ENCODE measurements at places on chromosomes 6 and 20.

DNA sequence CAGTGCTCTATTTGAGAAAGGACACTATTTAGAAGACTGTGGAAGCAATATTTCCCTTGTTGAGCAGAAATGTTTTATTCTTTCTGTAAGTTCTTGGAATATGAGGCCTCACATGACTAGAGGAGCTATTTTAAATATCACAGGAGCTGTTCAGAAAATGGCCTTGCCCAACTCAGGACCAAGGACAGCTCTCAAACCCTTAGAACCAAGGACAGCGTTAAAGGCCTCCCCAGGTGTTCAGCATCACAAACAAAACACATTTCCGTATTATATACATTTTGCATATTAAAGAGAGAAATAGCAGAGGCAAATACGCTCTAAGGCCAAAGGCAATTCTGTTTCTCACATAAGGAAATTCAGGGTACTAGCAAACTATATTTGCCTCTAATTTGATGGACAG is 631.4 kb downstream of the CDH26 start:
- peak; percentile 31 for DNase-seq

DNA sequence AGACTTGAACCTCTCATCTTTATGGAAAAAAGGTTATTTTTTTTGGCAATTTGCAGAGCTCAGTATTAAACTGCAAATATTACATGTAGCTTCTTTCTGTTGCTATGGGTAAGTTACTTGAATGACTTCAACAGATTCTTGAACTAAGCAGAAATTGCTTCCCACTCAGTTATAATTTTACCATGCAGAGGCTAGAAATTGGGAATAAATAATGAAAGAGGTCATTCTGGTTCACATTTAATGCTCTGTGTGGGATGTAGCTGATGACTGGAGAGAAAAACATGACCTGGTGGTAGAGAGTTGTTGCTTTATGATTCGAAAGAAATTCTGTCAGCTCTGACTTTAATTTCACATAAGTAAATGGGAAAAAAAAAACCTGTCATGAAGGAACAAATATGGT is 16.8 kb upstream of the ADGB start:
- no peak for DNase-seq

DNA sequence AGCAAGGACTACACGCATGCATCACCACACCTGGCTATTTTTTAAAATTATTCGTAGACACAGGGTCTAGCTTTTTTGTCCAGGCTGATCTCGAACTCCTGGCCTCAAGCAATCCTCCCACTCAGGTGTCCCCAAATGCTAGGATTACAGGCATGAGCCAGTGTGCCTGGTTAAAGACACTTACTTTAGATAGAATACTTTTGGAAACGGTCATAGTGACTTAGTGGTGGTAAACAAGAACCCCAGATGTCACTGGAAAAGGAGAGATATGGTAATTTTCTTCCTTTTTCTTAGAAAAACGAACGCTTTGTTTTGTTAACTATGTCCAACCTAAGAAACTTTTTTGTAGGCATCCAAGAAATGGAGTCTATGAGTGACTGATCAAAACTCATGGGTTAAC is 137.3 kb downstream of the TFAP2B start:
- DNase-seq, result no peak

DNA sequence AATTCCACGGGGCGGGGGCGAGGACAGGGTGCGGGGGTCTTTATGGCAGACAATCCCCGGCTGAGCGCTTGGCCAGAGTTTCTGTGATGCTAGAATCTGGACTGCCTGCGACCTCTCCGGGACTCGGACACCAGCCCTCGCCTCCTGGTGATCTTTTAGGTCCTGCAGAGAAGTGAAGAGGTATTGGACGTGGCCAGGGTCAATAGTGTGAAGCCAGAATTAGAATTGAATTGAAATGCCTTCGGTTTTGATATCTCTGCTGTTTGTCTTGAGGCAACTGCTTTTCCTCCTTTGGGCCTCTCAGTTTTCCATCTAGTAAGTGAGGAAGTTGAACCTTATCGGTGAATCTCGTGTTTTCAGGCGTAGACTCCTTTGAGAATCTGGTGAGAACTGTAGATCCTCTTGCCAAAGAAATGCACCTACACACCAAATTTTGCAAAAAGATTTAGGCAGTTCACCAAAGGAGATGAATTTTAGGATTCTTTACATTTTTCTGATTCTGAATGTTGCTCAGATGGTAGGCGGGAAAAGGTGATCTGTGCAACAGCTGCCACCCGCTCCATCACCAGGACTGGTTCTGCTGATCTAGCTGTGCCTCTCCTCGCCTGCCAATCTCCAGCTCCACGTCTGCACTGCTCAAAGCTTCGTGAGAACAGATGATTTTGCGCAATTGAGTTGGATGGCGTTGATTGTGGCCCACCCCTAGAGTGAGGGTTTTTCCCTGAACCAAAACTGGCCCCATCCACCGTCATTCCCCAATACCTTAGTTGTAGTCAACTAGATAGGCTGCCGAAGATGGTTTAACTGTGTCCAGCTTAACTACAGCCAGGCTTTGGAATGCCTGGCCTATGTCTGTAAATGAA is 837 bp upstream of the OSER1 start:
- DNase-seq, result no peak

- DNase-seq, result no peak
Measured at GRCh38 chr20:37823296-37823980, 79.5 kb upstream of the VSTM2L start.

DNA sequence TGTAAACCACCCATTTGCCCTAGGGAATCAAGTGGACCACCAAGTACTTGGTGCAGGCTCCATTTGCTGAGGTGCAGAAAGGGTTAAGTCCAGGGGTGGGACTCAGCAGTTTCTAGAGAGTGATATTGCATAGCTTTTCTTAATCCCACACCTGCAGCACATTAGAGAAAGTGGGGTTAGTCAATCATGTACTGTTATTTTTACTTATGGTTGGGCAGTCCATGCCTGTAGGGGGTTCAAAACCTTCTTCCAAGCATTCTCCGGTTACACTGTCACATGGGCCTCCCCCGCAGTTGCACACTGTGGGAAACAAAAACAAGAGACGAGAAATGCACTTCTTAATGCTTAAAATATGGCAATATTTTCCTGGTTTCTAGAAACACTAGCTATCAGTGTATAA is 65.5 kb downstream of the LAMA4 start:
- DNase-seq, result no peak

DNA sequence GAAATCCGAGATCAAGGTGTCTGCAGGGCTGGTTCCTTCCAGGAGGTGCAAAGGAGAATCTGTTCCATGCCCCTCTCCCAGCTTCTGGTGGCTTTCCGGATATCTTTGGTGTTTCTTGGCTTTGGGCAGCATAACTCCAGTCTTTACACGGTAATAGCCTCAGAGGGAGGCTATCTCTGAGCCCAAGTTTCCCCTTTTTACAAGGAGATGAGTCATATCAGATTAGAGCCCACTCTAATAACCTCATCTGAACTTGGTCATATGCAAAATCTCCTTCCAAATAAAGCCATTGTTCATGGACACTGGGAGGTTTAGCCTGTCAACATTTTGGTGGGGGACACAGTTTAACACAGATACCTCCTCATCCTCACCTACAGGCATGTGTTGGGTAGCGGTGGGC is 213.7 kb downstream of the ATXN1 start:
- no peak for DNase-seq

DNA sequence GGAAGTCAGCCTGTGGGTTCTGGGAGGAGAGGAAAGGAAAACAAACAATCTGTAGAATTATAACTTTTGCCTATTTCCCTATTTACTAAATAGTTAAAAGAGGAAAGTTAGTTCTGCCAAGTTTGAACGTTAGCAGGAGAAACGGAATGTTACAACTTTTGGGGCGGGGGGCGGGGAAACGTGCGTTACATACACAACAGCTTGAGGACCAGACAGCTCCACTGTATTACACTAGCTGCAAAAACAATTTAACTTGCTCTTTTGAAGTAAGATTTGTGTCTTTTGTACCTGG is 498 bp upstream of the PRDM1 start:
- no peak for DNase-seq

GRCh38 chr20:63705232-63706026 is 2.3 kb downstream of the ARFRP1 start:
- no peak for DNase-seq

DNA sequence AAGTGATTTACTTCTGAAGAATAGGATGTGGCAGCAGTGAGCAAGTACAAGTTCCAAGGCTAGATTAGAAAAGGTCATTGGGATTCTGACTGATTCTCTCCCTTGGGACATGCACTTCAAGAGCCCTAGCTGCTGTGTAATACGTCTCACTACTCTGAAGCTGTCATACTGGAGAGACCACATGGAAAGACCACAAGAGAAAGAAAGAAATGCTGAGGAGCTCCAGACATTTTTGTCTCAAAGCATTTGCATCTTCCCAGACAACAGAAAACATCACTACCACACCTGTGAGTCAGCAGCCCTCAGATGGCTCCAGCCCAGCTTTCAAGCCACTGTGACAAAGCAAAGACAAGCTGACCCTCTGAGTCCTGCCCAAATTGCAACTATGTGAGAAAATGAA is 20.7 kb downstream of the TENT5A start:
- no peak for DNase-seq

GRCh38 chr20:50399917-50400704 is 110.1 kb upstream of the PTPN1 start:
- DNase-seq, result no peak

GRCh38 chr6:79713701-79714322 is 82.7 kb downstream of the SH3BGRL2 start:
- peak; percentile 22 for DNase-seq

GRCh38 chr6:128233531-128233930 is 286.9 kb downstream of the PTPRK start:
- DNase-seq, result no peak

DNA sequence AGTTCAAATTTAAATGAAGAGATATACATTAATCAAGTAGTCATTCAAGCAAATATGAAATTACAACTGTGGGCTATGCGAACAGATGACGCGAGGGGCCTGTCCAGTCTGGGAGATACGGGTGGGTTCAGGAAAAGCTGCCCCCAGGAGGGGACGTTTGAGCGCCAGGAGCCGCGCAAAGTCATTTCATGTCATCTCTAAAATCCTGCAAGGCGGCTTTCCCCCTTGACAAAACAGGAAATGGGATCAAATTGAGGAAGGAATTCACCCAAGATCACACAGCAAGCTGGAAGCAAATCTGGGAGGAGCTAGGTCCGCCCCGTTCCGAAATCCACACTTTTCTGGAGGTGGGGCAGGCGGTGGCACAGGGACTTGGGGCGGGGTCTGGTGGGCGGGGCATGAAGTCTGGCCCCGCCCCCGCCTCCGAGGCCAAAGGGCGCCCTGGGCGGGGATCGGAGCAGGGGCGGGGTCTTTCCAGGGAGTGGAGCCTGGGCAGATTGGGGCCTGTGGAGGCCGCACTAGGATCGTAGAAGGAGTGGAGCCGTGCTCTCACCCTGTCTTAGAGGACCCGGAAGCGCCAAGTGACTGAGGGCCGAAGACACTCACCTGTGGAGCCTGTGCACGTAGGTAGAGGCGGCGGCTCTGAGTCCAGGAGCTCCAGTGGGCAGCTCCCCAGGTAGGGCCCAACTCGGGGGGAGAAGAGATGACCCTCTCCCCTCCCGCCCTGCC is at the start of gene LPIN3:
LPIN3 (plus strand) TSS at position 495 of the 729 bp plus-strand sequence. CDS start 4,983 bp downstream, outside the sequence.
- peak; percentile 97 for DNase-seq

GRCh38 chr6:75116946-75117345 is 88.9 kb downstream of the COL12A1 start:
- DNase-seq, result no peak

- DNase-seq, result no peak
Measured at GRCh38 chr6:107976155-107976783, 18.3 kb upstream of the SEC63 start.

GRCh38 chr6:154954347-154954746 is 40.8 kb upstream of the TIAM2 start:
- DNase-seq, result no peak

- DNase-seq, result no peak
Measured at GRCh38 chr6:31272836-31273626, 1.1 kb upstream of the HLA-C start.

GRCh38 chr6:156762547-156762946 is 14.6 kb upstream of the ARID1B start:
- DNase-seq, result no peak

- DNase-seq, result no peak
Measured at GRCh38 chr6:110322874-110323242, 35.3 kb downstream of the METTL24 start.

GRCh38 chr6:154619146-154619545 is 108.7 kb upstream of the CNKSR3 start:
- no peak for DNase-seq

DNA sequence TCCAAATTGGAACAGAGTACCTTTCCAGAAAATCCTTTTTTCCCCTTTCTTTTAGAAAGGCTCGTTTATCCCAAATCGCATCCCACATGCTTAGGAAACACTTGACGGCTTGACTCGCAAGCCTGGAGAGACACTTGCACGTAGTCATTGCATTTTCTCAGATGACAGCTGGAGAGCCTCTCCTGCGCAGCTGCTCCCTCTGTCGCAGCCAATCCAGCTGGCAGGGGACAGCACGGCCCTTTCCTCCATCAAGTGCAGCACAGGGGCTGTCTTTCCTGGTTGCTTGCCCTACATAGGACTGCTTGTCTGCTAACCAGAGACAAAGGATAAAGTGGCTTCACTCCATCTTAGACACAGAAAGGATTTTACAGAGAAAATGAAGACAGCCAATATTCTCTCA is 77.6 kb upstream of the RGS17 start:
- DNase-seq, result no peak

GRCh38 chr20:51562027-51562331 is 19.5 kb upstream of the NFATC2 start:
- peak; percentile 55 for DNase-seq

DNA sequence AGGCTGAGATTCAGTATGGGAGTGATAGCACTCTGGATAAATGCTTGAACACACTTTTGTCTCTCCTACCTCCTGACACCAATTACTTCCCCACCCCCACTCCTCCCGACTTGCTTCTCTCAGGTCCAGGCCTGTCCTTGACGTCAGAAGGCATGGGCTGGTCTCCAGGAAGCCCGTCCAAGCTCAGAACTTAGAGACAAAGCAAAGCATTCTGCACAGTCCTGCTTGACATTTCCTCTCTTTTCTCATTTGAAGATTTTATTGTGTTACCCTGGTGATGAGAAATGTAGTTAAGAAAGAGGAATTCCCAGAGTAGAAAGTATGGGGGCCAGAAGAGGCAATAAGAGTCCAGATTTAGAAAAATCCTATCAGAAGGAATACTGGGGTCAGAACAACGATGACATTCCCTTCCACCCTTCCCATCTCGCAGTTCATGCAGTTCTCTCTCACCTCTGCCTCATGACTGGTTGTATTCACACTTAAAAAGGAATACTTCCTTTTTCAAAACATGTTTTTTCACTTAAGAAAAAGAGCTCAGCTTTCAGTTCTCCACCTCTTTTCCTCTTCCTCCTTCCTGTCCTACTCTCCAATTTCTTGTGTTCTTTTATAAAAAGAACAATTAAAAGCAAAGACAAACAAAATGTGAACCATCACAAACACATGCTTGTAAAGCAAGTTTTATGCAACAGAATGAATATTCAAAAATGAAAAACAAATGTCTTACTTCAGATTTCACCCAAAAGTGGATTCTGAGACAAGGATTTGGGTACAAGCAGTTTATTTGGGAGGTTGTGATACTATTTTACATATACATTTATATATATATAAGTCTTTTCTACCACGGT is 18.5 kb upstream of the FAM184A start:
- DNase-seq, result peak; percentile 30

GRCh38 chr6:167462514-167463312 is 137.8 kb downstream of the TTLL2 start:
- DNase-seq, result no peak

GRCh38 chr6:109336221-109336961 is 45.9 kb downstream of the CD164 start:
- DNase-seq, result no peak

- DNase-seq, result no peak
Measured at GRCh38 chr6:21556511-21556910, 37.0 kb upstream of the SOX4 start.

- DNase-seq, result no peak
Measured at GRCh38 chr20:50450881-50451752, 59.1 kb upstream of the PTPN1 start.

- no peak for DNase-seq
Measured at GRCh38 chr20:20802328-20802727, 89.9 kb upstream of the RALGAPA2 start.
